ENCODE measurements at places on chromosomes 1 and 21.
A peak's percentile ranks its signal among the peaks of the same experiment; 100 is the strongest.

- no peak for DNase-seq
These were observed 164.9 kb upstream of the ADGRL2 start for GRCh38 chr1:81635816-81636215.

- DNase-seq: peak; percentile 51
These were observed 25.0 kb upstream of the PHTF1 start for GRCh38 chr1:113784104-113784779.

- no peak for DNase-seq
These were observed 154.8 kb downstream of the TRABD2B start for GRCh38 chr1:47842228-47842919.

DNA sequence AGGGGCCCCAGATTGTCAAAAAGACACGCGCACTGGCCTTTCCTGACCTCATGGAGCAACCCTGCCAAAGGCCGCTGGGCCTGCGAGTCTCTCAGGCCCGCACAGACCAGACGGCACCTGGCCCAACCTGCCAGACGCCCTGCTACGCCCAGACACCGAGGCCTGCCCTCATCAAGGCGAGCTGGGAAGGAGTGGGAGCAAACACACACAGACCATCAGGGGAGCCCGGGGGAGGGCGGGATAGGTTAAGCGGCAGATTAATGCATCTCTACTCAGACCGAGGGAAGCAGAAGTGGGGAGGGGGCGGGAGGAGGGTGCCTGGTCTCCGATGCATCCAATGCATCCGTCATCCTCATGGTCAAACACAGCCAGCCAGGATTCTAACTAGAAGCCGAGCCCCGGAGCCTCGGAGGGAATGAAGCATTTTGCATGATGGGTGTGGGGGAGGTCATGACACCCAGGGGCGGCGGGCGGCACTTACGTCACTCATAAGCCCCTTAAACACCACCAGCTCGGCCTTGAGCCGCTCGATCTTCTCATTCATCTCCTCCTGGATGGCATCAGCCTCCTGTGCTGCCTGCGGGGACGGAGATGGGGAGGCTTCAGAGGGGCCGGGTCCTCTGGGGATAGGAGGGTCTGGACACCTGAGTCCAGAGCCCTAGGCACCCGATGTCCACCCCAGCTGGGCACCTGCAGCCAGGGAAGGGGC is 17.0 kb upstream of the ALDH4A1 start:
- DNase-seq: no peak

- DNase-seq: no peak
These were observed 126.0 kb upstream of the B3GALT2 start for GRCh38 chr1:193312432-193312831.

DNA sequence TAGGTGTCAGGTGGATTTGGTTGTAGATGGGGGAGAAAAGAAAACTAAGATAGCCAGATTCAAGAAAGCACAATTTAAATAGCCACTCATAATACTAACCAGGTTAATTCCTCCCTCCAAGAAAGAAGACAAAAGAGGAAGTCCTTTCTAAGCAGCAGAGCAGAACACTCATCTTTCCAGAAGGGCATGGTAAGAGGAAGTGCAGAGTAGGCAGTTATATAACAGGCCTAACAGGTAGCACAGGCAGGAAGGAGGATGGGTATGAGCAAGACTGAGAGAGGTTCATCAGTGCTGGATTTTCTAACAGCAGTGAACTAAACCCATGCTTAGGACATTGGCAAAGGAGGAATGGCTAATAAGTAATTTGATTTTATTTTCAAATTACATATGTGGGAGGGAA is 517.5 kb downstream of the PLPP3 start:
- DNase-seq: no peak

GRCh38 chr1:60063561-60063960 is 10.0 kb downstream of the C1orf87 start:
- no peak for DNase-seq

DNA sequence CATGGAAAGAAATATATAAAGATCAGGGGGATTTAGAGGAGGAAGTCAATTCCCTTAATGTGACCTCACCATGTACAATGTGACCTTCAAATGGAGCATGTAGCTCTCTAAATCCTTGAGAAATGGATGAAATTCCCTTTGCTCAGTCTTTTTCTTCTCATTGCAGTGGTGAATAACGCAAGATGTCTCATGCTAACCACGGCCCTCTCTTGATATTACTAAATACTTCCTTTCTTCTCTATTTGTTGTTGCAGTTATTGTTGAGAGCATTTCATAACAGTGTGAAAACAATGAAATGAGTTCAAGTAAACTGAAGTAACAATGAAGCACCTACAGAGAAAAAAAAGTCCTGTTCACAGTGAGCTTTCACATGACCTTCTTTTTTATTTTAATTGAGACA is 55.6 kb downstream of the ZNF281 start:
- no peak for DNase-seq

- no peak for DNase-seq
These were observed at the start of gene LIN28A for GRCh38 chr1:26410706-26411623. Gene LIN28A (plus strand): TSS chr1:26410817. CDS start chr1:26410892, 75 bp downstream.

GRCh38 chr1:155300024-155300423 is 1.2 kb downstream of the PKLR start:
- no peak for DNase-seq

- no peak for DNase-seq
These were observed 121.6 kb upstream of the BARHL2 start for GRCh38 chr1:90838720-90839119.

DNA sequence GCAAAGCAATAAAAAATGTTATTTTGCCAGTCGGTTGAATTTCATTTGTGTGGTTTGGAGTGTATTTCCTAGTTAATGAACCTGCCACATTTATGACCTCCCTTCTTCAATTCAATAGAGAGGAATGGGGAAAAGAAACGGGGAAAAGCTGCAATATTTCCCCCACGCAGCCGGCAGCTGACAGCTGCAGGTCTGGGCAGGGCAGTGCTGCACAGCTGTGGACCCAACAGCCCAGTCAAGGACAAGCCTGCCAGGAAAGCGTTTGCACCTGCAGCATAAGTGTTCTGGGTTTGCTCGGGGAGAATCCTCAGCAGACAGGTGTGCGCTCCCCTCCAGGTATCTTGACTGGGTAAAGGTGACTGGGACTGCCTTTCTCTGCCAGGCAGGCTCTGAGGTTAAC is 53.4 kb downstream of the FBXO2 start:
- DNase-seq: no peak

- DNase-seq: no peak
These were observed 29.4 kb downstream of the PALMD start for GRCh38 chr1:99675292-99675691.

DNA sequence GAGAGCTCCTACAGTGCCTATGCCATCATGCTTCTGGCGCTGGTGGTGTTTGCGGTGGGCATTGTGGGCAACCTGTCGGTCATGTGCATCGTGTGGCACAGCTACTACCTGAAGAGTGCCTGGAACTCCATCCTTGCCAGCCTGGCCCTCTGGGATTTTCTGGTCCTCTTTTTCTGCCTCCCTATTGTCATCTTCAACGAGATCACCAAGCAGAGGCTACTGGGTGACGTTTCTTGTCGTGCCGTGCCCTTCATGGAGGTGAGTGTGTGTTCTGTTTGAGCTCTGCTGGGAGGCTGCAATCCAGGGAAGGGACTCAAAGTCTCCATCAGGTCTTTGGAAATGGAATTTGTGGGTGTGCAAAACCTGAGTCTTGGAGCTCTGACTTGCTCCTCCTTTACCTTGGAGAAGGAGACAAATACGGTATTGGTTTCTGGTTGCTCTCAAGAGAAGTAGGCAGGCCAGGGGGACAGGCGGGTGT is 658 bp downstream of the GPR37L1 start:
- no peak for DNase-seq

DNA sequence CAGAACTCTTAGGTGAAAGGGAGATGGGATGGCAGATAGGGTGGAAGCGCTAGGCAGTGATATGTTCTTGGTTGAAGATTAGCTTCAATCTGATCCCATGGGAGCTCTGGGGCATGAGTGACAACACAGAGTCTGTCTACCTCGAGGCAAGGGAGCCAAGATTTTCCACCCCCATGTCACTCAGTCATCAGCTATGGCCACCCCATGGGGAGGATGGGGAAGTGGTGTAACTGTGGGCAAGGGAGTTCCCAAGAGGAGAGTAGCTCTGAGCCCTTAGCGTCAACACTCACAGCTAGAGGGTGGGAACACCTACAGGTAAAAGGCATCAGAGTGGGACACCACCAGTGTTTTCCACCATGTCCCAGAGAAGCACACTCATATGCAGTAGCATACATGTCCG is 30.3 kb upstream of the C1QA start:
- DNase-seq: no peak

- DNase-seq: no peak
These were observed 306.2 kb downstream of the PTPRU start for GRCh38 chr1:29542548-29542947.

- no peak for DNase-seq
These were observed 130.4 kb upstream of the ETS2 start for GRCh38 chr21:38675182-38675824.

DNA sequence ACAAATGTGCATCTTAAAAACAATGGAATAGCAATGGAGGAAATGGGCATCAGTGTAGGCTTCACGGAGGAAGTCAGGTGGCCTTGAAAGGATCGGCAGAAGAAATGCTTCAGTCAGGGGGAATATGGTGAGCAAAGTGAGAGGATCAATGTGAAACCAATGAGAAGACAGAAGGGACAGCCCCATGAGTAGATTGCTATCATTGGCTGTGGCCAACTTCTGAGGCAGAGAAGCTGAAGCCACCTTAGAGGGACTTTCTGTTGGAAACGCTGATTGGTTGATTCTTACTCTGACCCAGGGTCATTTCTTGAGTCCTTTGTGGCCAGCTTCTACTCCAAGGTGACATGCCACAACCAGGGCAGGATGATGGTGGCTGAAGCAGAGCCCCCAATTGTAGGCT is 130.7 kb upstream of the ZNF648 start:
- no peak for DNase-seq

DNA sequence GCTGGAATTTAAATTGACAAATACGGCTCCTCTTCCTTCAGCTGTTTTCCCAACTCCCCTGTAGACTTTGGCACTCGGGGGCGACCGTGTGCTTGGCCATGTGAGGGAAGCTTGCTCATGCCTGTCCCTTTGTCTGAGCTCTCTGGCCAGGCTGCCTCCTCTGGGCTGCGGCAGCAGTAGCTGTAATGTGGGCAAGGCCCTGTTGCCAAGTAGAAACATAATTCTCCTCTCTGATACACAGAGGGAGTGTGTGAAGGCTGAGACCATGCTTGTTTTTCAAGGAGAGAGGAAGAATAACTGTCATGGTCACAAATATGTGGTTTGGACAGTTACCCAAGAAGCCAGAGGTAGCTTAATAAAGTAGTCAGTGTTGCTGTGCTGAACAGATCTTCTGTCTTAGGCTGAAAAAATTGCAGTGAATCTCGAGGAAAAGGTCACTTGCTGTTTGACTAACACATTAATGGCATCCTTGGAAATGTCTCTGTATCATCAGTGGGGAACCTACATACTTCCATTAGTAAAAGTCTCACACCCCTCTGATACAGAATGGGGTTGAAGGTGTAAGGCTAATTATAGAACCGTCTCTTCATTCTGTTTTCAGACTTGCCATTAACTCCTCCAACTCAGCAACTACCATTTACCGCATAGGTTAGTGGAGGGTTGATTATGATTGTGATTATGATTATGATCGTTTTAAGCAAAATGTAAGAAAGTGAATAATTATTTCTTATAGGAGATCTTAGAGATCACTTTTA is 94.6 kb downstream of the TGFB2 start:
- no peak for DNase-seq

GRCh38 chr1:109197158-109198042 is 16.3 kb upstream of the SARS1 start:
- no peak for DNase-seq

DNA sequence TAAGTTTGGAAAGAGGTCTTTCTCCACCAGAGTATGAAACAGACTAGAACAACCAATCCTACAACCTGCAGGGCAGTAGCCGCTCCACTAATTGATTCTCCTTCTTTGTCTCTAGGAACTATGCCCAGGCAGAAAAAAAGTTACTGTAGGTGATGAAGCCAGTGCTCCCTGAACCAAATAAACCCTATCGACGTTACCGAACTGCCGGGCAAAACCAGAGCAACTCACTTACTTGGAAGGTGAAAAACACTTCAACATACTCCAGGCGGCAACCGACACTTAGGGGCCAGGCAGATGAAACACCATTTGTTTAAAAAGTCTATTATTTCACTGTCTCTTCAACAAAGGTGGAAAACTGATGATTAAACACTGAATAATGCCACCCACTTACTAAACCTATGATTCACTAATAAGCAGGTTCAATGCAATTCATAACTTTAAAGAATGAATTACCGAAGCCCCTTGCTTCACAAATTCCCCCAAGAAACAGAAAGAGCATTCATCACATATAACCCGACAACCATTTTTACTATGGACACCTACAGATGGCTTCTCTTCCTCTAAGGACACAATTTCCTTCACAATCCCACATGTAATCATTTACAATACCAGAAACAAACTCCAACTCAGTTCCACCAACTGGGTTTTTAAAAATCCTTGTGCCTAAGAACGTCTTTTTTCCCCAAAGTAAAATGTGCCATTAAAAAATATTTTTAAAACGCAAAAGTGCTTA is 1.6 kb downstream of the NRIP1 start:
- peak; percentile 50 for DNase-seq

DNA sequence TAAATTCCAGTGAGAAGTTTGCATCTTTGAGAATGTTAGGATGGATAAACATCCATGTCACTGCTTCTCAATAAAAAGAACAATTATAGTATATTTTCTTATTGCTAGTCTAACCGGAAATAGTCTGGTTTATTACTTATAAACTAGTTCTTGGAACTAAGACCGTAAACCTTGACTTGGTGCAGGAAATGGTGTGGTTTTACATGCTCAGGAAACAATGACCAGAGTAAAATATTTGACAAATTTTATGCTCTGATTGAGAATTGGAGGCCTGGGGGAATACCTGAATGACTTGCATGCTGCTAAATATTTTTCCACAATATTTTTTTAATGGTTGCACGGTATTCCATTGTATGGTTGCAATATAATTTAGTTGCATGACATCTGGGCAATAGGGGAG is 76.3 kb downstream of the XCL2 start:
- DNase-seq: no peak

GRCh38 chr1:109712321-109712864 is 342 bp downstream of the GSTM5 start:
- no peak for DNase-seq

- no peak for DNase-seq
These were observed 60.4 kb downstream of the ARHGEF10L start for GRCh38 chr1:17599954-17600300.

- DNase-seq: no peak
These were observed 1.5 kb downstream of the TTC34 start for GRCh38 chr1:2799811-2800663.

DNA sequence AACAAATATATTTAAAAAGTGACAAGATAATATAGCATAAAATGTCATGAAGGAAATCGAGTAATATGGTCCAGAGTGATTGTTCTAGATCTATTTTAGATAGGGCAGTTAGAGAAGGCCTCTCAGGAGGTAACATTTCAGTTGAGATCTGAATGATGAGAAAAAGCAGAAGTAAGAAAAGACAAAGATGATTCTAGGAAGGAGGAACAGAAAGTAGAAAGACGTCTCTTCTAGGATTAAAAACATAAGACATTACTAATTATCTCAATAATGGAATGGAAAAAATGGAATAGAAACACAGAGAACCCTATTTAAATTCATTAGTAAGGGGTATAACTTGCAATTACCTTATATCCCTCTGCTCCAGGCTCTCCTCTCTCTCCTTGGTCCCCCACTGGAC is 130.0 kb upstream of the ZNHIT6 start:
- DNase-seq: no peak

- no peak for DNase-seq
These were observed 103.2 kb upstream of the KIF26B start for GRCh38 chr1:245051349-245052221.

GRCh38 chr1:47756006-47756405 is 241.2 kb downstream of the TRABD2B start:
- DNase-seq: no peak
